ENCODE measurements at places on chromosomes 6 and 20. TPM values are rescaled to one million over a fixed set of nuclear protein-coding genes. Genes with fewer than 3 reads are reported as not detected.

- H3K4me1 ChIP-seq = no peaks in the 10 kb centered on the region
- H3K4me3 ChIP-seq = no peak overlapping the region
- no peak overlapping the region for H3K27ac ChIP-seq
- no peaks in the 10 kb centered on the region for H3K27me3 ChIP-seq
- no peaks in the 10 kb centered on the region for H3K36me3 ChIP-seq
- DNase-seq = no peak
Measured at GRCh38 chr6:6788394-6789032, 200.0 kb downstream of the LY86 start.

- DNase-seq = no peak
- H3K27ac ChIP-seq = no peak overlapping the region
- no peak overlapping the region for H3K4me3 ChIP-seq
- H3K27me3 ChIP-seq = no peaks in the 10 kb centered on the region
- no peaks in the 10 kb centered on the region for H3K36me3 ChIP-seq
- H3K4me1 ChIP-seq = peaks cover 16% of the 10 kb centered on the region
Measured at GRCh38 chr6:4345543-4345942, 210.2 kb upstream of the ECI2 start.

GRCh38 chr20:5504061-5504739 lies 187.4 kb upstream of the PROKR2 start:
- no peak overlapping the region for H3K27ac ChIP-seq
- peaks cover 5% of the 10 kb centered on the region for H3K27me3 ChIP-seq
- H3K36me3 ChIP-seq = no peaks in the 10 kb centered on the region
- peaks cover 8% of the 10 kb centered on the region for H3K4me1 ChIP-seq
- no peak for DNase-seq

DNA sequence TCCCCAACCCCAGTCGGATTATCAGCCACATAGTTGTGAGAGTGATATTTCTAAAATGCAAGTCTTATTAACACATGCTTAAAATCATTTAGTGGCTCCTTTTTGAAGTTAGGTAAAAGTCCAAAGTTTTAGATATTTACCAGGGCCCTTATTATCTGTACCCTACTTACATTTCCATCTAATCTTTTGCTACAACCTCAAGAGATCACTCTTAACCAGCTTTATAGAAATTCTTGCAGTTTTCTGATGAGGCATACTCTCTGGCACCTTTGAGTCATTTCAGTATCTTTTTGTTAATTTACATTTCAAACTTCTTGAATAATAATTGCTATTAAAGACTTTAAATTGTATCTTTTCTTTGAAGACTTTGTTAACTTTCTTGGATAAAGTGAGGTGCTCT lies 453.3 kb downstream of the RFPL4B start:
- no peak overlapping the region for H3K4me3 ChIP-seq
- H3K36me3 ChIP-seq = no peaks in the 10 kb centered on the region
- H3K27ac ChIP-seq = no peak overlapping the region
- DNase-seq = no peak
- H3K4me1 ChIP-seq = no peaks in the 10 kb centered on the region

GRCh38 chr6:151589667-151590066 lies 95.8 kb downstream of the CCDC170 start:
- H3K4me3 ChIP-seq = no peak overlapping the region
- H3K27me3 ChIP-seq = peaks cover 12% of the 10 kb centered on the region
- no peak for DNase-seq
- no peaks in the 10 kb centered on the region for H3K36me3 ChIP-seq
- H3K4me1 ChIP-seq = no peaks in the 10 kb centered on the region

GRCh38 chr6:35311390-35312075 lies 13.9 kb downstream of the DEF6 start:
- H3K27ac ChIP-seq = peak overlapping the region; percentile 96
- H3K27me3 ChIP-seq = no peaks in the 10 kb centered on the region
- no peak for DNase-seq

Gene SLC17A2
- total RNA-seq = not detected

DNA sequence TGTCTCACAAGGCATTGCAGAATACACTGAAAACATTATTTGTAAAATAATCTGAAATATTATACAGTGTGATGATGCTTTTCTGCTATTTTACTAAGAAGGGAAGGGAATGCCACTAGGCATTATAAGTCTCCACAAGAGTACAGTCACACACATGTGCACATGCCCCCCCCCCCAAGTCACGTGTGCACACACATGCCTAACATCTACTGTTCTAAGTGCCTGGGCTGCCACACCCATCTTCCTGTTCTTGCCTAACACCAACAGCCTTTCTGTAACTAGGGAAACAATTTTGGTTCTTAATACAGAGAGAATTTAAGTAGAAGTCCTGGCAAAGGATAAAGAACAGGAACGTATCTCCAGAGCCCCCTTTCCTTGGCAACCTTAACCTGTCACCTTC lies 58.2 kb upstream of the BCLAF1 start:
- H3K4me1 ChIP-seq = no peaks in the 10 kb centered on the region
- no peak overlapping the region for H3K4me3 ChIP-seq
- peaks cover 1% of the 10 kb centered on the region for H3K27me3 ChIP-seq
- no peak for DNase-seq
- H3K36me3 ChIP-seq = no peaks in the 10 kb centered on the region

DNA sequence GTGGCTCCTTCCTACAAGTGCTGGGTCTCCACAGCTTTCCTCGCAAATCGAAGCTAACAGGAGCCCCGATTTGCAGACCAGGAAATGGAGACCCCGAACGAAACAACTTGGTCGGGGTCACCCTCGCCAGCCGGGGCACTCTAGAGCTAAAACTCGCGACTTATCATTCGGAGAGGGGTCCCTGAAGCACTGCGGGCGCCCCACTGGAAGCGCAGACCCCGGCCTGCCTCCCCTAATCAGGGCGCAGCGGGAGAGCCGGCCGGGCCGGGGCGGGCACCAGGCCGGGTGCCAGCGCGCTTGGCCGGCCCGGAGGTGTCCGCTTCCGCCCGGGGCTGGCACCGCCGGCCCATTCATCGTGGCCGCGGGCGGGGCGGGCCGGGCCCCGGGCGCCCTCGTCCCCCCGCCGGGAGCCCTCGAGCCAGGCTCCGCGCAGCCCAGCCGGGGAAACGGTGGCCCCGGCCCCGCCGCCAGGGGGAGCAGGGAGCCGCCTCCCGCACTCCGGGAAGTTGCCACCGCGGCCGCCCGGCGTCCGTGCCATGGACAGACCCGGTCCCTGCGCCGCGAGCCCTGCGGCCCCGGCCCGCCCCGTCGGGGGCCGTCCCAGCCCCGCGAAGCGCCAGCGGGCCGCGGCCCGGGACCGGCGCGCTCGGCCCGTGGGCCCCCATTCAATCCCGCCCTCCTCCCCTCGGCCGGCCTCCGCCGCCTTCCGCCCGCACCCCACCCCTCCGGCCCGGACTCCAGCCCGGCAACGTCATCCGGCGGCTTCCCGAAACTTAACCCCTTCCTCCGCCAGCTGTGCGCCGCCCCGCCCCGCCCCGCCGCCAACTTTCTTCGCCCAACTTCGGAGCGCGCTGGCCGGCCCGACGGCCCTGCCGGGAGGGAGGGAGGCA lies 961 bp downstream of the RRBP1 start:
- peak overlapping the region; percentile 66 for H3K27ac ChIP-seq
- peak; percentile 91 for DNase-seq
- H3K4me3 ChIP-seq = peak overlapping the region; percentile 80
- peaks cover 12% of the 10 kb centered on the region for H3K27me3 ChIP-seq

Gene CLDN20
- total RNA-seq = not detected

GRCh38 chr6:137094411-137095008 lies 49.7 kb upstream of the IL20RA start:
- no peaks in the 10 kb centered on the region for H3K36me3 ChIP-seq
- no peaks in the 10 kb centered on the region for H3K27me3 ChIP-seq
- peak overlapping the region; percentile 93 for H3K27ac ChIP-seq
- no peak for DNase-seq
- peak overlapping the region; percentile 38 for H3K4me3 ChIP-seq

Gene OR2H1
- not detected for total RNA-seq

DNA sequence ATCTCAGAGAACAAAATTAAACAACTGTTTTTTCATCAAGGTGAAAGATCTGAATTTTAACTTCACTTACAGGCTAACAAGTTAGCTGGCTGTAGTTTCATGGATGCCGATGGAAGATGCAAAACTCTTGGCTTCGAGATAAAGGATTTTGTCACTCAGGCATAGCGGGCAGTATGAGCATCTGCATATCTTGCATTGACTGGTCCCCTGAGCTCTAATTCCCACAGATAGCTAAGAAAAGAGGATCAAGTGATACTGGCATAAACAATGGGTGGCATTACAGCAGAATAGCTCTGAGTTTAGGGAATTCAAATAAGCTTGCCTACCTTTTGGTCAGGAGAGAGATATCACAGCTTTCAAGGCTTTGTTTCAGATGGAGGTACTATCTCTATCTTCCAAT lies 1.8 kb upstream of the CLVS2 start:
- no peak for DNase-seq
- peaks cover 5% of the 10 kb centered on the region for H3K4me1 ChIP-seq
- no peak overlapping the region for H3K4me3 ChIP-seq
- peaks cover 36% of the 10 kb centered on the region for H3K27me3 ChIP-seq

- no peaks in the 10 kb centered on the region for H3K4me1 ChIP-seq
- peaks cover 2% of the 10 kb centered on the region for H3K27me3 ChIP-seq
- no peak overlapping the region for H3K4me3 ChIP-seq
- DNase-seq = no peak
- H3K27ac ChIP-seq = no peak overlapping the region
Measured at GRCh38 chr6:53139841-53140413, 8.7 kb downstream of the GCM1 start.

- peak; percentile 61 for DNase-seq
- peaks cover 48% of the 10 kb centered on the region for H3K36me3 ChIP-seq
- H3K4me1 ChIP-seq = peaks cover 57% of the 10 kb centered on the region
- H3K27me3 ChIP-seq = no peaks in the 10 kb centered on the region
- peak within 1 kb of the TSS; percentile 98 for H3K4me3 ChIP-seq
Measured at GRCh38 chr6:33008944-33009861, at the start of gene HLA-DOA. Gene HLA-DOA, minus strand, starts transcription at chr6:33009591.
